NB4 (cell line): ENCODE measurements at places on chromosomes 3 and 15.

DNA sequence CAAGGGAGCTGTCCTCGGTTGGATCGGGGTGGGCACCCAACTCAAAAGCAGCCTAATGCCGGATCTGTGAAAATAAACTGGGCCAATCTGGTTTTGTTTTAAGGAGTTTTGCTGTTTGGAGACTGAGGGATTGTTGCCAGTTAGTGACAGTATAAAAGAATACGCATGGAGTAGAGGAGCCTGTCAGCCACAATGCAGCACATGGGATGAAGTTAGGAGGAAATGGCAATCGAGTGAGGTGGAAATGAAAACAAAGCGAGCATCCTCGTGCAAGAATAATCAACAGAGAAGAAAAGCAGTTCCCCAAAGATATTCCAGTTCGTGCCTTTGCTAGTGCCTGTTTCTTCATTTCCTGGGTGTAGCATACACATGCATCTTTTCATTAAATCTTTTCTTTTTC, 108.4 kb upstream of the RORA start:
- no peak for DNase-seq

- DNase-seq, result no peak
Measured at GRCh38 chr3:72231439-72232196, 446.7 kb upstream of the PROK2 start.

GRCh38 chr15:85889956-85890619, 95.4 kb upstream of the KLHL25 start:
- no peak for DNase-seq

DNA sequence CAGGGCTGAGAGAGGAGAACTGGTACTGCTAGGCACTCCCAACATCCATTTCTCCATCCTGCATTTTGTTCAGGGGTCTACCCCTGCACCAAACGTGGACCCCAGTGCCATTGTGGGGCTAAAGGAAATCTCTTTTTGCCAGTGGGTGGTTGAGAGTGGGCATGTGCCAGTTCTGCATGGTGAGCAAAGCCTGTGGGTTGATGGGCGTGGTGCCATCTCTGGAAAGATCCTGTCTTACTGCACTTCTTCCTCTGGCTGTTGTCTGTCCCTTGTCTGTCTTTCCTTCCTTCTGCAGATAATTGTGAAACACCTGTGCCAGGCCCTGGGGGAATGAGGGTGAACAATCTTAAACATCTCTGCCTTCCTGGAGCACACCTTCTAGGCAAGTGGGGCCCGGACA, 1.4 kb upstream of the RARRES1 start:
- DNase-seq, result no peak

DNA sequence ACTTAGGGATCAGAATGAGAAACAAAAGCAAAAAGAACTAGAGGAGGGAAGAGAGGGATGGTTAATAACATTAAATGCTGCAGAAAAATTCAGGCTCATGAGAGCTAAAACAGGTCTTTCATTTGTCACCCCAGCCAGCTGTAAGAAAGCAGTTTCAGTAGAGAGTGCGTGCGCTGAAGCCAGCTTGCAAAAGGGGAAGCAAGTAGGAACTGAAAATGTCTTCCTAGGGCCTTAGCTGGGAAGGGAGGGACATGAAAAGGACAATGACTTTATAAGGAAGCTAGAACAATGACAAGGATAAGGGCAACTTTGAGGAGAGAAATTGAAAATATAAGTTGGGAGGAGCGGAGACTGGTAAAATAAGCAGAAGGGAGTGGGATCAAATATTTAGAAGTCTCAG, 3.1 kb downstream of the CIAO2A start:
- DNase-seq, result peak; percentile 63

- DNase-seq, result no peak
Measured at GRCh38 chr3:153652076-153652475, 469.1 kb upstream of the ARHGEF26 start.

GRCh38 chr3:102514241-102514640, 79.4 kb downstream of the ZPLD1 start:
- DNase-seq, result no peak

DNA sequence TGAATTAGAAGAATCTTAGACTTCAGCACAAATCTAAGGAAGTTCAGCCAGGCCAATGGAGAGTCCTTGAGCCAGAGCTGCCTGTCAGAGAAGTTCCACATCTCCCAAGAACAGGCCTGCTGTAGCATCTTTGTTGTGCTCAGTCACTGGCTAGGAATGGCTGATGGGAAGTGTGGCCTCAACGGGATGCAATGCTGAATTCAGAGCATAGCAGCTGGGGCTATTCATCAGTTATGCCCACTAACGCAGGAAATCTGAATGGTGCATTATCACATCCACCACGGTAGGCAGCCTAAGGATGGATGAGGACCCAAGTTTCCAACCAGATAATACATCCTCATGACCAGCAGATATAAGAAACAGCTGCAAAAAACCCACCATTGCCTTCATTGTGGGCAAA, 3.2 kb upstream of the EIF1B start:
- DNase-seq, result no peak

GRCh38 chr3:20523293-20523692, 337.3 kb upstream of the SGO1 start:
- no peak for DNase-seq

DNA sequence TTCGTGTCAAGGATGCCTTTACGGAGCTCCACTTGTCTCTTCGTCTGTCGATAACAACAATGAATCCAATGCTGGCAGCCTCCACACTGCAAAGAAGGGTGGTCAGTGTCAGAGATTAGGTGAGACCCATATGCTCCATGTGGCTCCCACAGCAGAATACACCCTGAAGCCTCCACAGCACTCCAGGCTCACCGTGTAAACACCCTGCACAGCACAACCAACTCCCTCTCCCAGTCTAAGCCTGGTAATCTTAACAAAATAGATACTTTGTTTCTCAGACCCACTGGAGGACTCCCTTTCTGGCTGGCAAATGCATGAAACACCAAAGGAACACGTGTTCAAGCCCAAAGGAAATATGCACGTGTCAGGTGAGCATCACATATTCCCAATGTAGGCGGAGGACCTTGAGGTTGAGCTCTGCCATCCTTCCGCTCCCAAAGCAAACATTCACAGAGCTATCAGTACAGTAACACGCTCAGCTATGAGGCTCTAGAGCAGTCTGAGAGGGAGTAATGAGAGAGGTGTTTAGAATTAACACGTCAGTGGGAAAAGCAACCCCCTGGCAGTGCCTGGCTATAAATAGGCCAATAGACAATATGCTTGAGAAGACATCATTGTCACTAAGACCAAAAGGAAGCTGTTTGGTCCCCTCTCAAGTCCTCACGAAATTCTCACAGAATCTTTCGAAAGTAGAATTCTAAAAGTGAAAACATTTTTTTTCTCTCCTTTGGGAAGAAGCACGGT, 86.7 kb downstream of the MCF2L2 start:
- DNase-seq, result no peak

DNA sequence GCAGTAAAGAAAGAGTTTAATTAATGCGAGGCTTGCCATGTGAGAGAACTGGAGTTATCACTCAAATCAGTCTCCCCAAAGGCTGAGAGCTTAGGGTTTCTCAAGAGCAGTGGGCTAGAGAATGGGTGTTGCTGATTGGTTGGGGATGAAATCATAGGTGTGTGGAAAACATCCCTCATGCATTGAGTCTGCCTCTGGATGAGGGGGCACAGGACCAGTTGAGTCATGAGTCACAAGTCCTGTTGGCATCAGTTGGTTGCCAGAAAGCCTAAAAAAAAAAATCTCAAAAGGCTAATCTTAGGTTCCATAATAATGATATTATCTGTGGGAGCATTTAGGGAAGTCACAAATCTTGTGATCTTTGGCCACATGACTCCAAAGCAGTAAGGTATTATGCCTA, 800.3 kb downstream of the TUSC7 start:
- no peak for DNase-seq

DNA sequence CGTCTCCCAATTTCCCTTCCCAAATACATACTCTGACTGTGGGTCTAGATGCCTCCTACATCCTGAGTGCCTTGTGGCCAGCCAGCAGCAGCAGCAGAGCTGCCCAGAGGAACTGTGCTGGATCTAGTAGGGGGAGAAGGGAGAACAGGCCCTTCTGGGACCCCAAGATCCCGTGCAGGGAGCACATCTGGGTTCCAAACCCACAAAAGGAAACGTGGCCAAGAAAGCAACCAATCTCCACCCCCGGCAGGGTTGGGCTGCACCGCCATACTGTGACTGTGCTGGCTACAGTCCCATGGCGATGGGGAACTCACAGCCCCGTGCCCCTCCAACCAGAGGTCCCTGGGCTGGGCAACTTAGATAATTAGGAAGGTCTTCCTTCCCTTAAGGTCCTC, 86.3 kb downstream of the PPCDC start:
- DNase-seq, result peak; percentile 67

GRCh38 chr3:29555590-29555989, 274.7 kb downstream of the RBMS3 start:
- no peak for DNase-seq

DNA sequence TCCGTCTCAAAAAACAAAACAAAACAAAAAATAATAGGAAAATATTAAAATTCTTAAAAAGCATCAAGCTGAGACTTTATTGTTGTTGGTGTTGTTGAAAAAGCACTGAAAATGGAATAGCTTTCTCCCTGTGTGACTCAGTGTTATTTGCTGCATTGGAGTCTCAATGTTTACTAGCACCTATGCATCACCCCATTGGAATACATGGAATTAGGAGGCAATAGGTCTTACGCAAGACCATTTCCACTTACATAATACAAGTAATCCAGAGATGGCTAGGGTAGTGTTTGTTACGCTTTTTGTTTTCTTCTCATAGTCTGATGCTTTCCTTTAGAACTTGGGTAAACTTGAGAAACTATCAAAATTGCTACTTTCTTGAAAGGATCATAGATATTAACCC, 15.2 kb downstream of the GXYLT2 start:
- DNase-seq, result no peak

DNA sequence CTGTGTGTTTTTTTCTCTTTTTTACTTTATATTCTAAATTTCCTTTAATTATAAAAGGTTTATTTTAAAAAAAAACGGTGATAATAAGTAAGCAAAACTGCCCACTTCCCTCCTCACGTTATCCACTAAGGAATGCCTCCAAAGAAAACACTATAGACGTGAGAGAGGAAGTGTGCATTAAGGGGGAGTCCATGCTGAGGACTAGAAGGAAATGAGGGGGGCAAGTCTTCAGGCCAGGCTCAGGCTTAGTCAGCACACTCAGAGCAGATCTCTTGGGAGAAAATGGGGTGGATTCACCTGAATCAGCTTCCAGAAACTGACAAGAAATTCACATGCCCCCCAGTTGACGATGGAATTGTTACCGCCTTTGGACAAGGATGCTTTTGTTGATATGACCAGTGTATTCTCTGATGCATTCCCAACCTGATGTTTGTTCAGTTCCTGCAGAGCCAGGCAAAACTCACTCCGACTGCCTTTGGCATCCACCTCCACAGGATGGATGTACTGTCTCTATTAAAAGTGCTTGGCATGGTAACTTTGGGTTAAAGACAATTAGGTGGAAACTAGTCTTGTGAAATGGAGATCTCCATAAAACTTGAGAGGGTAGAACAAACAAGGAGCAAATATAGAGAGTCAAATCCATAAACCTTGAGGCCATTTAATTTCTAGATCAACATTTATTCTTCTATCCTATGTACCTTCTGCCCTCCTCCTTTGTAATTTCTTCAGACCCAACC, 167.8 kb downstream of the MYRIP start:
- DNase-seq, result no peak

DNA sequence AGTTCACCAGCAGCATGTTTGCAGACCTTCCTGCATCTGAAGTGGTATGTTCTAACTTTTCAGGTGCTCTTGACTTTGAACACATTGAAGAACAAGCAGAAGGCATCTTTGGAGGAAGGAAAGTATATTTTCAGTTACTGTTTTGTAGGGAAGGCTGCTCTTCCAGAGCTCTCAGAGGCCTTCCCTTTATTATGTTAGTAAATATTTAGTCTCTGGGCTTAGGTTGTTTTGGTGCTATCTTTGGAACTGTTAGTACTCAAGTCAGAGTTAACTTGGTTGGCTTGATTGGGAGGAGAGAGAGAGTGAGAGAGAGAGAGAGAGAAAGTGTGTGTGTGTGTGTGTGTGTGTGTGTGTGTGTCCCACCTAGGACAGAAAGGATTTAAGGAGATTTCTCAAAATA, 188.2 kb downstream of the ITPR1 start:
- DNase-seq, result no peak

DNA sequence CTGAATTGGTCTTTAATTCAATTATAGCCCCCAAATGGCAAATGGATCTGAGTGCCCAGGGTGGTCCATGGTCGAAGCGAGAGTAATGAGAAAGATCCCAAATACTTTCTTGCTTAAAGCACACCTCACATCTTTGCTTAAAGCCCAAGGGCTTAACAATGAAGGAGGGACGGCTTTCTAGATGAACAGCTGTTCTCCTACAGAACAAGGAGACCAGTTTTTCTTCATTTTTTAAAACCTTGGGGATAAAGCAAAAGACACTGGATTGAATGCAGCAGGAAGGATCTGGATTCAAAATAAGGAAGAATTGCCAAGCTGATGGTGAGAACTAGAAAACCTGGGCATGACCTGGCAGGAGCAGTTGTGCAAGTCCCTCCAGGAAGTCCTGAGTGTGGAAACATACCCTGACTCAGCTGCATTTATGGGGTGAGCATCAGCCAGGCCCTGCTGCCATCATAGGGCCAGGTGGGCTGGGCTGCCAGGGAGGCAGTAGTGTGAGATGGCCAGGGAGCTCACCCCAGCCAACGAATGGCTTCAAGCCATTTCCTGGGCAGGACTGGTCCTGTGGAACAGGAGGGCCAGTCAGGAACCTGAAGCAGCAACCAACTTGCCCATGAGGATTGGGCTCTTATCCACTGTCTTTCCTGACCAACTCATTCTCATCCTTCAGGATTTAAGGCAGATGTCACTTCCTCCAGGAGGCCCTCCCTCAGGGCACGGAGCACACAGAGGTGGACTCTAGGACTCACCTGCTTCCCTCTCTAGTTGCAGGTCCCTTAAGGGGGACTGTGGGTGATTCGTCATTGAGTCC, 18.4 kb upstream of the RHCG start:
- DNase-seq, result peak; percentile 49

DNA sequence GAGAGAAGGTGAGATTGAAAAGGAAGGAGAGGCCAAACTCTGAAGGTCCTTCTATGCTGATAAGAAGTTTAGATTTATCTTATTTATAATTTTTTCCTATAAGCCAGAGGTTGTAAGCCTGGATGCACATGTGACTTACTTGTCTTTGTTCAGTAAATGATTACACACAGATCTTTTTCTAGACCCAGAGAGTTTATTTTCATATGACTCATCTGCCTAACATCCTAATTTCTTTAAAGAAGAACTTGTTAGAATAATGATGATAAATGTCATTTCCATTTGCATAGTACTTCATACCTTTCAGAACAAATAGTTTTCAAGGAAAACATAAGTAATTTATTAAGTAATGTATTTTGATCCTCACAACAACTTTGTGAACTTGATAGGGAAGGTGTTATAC, 434.8 kb upstream of the DPH6 start:
- no peak for DNase-seq

- DNase-seq, result no peak
Measured at GRCh38 chr3:21585216-21585740, 165.7 kb downstream of the ZNF385D start.

DNA sequence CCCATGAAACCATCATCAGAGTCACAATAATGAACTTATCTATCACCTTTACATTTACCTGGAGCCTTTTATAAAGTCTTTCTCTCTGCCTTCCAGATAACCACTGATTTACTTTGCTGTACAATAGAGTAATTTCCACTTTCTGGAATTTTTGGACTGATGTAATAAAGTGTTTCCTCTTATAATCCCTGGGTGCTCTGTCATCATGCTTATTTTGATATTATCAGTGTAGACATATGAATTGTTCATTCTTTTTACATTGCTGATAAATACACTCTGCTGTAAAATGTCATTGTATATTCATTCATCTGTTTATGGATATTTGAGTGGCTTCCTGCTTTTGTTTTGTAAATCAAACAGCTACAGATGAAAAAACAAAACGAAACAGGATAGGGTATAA, 27.0 kb upstream of the IREB2 start:
- no peak for DNase-seq
